ENCODE measurements at places on chromosomes 16 and 17. TPM values are rescaled to one million over a fixed set of nuclear protein-coding genes. Genes with fewer than 3 reads are reported as not detected.

The KPNA2 gene
- total RNA-seq: 45.8 TPM

The ZNF23 gene
- 8.9 TPM for total RNA-seq

The CNGB1 gene
- total RNA-seq: not detected

The RNF112 gene
- total RNA-seq: 0.34 TPM

The TBC1D3 gene
- total RNA-seq: not detected

The MYH3 gene
- total RNA-seq: 0.16 TPM

Data from bronchial smooth muscle cell (primary cell).